ENCODE measurements at places on chromosomes 3 and 15.
A peak's percentile ranks its signal among the peaks of the same experiment; 100 is the strongest.

- DNase-seq: peak; percentile 79
These were observed 8.7 kb downstream of the PXYLP1 start for GRCh38 chr3:141240286-141240685.

- no peak for DNase-seq
These were observed 43.8 kb upstream of the FGD5 start for GRCh38 chr3:14775011-14775410.

- no peak for DNase-seq
These were observed 1.7 kb downstream of the PLCD1 start for GRCh38 chr3:38027466-38028465.

GRCh38 chr15:92580933-92581445, 74.6 kb downstream of the FAM174B start:
- DNase-seq: no peak

Measured in T47D (cell line).